MM.1S (cell line): ENCODE measurements at places on chromosomes 16 and 17.
A peak's percentile ranks its signal among the peaks of the same experiment; 100 is the strongest.

DNA sequence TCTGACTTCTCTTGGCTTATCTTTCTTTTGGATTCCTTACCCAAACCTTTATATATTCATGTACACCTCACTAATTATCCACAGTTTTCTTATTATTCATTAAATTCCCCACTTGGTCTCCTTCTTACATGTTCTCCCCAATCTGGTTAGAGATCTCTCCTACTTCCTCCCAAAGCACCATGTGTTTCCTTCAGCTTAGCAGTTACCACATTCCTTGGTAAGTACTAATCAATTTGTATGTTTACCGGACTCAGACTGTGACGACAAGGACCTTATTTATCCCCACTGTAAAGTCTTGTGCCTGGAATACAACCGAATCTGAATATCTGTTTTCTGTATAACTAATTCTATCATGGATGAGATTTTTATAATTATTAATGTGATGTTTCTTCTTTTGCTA lies 389.5 kb downstream of the KCNJ2 start:
- no peak for DNase-seq

DNA sequence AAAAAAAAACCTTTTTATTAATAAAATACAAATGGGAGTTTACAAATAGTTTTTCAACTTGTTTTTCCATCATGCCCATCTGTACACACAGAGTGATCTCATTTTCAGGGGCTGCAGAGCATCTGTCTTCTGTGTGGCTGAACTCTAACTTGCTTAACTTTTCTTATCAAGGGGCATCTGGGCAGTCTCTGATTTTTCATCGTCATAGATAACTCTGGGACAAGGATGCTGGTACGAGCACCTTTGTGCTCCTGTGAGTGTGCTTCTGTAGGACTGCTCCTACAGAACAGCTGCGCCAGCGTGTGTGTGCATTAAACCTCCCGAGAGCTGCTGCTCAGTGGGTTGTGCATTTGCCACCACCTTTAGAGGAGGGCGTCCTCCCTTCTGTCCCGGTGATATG lies 34.6 kb upstream of the TAC4 start:
- no peak for DNase-seq

DNA sequence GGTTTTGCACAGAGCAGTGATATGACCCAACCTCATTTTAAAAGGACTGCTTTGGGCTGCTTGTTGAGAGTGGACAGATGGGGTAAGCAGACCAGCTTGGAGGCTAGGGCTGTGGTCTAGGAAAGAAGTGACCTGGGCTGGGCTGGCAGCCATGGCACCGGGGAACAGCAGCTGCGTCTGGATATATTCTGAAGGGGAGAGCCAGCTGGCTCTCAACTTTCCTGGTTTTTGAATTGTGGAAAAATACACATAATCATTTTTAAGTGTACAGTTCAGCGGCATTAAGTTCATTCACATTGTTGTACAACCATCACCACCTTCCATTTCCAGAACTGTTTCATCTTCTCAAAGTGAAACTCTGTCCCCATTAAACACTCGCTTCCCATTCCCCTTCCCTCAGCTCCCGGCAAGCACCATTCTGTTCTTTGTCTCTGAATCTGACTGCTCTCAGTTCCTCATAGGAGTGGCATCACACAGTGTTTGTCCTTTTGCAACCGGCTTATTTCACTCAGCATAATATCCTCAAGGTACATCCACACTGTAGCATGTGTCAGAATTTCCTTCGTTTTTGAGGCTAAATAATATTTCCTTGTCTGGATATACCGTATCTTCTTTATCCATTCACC lies 113.2 kb downstream of the SPECC1 start:
- DNase-seq = no peak

GRCh38 chr17:71118039-71118438 lies 948.7 kb downstream of the KCNJ2 start:
- DNase-seq = peak; percentile 16

GRCh38 chr16:74582970-74583369 lies 23.9 kb downstream of the GLG1 start:
- DNase-seq = no peak

DNA sequence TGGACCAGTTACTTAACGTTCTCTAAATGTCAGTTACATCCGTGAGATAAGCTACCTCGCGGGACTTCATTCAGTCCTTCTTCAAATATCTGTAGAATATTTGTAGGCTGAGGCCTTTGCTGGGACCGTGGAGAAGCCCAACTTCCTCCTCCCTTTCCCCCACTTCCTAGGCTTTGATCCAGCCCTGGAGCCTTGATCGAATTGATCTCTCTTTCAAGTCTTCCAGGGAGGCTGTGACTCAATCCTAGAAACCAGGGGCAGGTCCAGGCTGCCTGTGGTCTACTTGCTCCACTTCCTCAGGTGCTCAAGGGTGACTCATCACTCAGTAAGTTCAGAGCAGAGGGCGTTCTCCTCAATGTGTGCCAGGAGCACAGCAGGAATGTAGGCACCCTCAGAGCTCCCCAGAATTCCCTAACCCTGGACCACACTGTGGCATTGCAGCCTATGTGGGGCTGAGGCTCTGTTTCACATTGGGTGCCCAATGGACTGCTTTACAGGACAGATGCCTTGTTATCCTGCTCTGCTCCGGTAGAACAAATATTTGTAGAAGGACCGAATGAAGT lies 11.2 kb upstream of the CEP20 start:
- DNase-seq = no peak

GRCh38 chr16:29816694-29817441 lies 916 bp downstream of the PAGR1 start:
- peak; percentile 71 for DNase-seq

GRCh38 chr16:81376880-81377279 lies 62.1 kb downstream of the GAN start:
- DNase-seq = no peak

GRCh38 chr16:83130039-83130438 lies 503.3 kb downstream of the CDH13 start:
- no peak for DNase-seq

DNA sequence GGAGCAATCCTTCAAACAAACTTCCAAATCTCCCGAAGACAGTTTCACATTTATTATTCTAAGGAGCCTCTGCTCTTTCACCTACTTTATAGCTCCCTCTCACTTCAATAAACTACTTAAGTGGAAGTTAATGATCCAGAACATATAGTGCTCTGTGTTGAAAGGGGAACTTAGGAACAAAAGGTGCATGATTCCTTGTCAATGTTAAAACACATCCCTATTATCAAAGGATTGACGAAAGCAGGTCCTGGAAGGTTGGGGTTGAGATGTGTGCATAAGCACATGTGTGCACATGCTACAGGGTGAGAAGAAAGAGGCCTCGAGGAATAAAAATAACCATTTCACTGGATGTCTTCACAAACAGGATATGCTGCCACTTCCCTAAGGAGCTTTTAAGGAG lies 170.3 kb downstream of the SLC39A11 start:
- no peak for DNase-seq

DNA sequence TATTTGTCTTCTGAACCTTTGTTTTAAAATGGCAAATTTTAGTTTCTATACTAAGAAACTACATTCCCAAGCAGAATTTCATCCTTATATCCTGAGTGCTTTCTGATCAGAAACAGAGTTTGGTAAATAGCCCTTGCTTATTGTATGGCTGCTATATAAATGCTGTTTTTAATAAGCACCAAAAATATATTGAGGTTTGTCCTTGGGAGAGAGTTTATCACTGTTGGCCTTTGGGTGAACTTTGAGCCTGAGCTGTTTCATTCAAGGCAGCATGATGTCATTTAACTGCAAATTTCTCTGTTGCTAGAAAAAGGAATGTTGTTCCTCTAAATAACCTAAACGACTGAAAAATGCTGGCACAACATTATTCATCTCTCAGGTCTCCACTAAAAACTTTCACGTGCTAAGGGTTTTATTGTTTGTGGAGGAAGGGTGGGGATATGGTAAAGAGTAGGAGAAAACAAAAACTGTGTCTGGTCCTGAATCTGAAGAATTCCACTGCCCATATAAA lies 334.3 kb upstream of the TBX2 start:
- peak; percentile 53 for DNase-seq

GRCh38 chr16:84460406-84461028 lies 43.9 kb downstream of the MEAK7 start:
- DNase-seq = no peak

GRCh38 chr16:20041924-20042596 lies 31.6 kb downstream of the GPR139 start:
- DNase-seq = no peak

DNA sequence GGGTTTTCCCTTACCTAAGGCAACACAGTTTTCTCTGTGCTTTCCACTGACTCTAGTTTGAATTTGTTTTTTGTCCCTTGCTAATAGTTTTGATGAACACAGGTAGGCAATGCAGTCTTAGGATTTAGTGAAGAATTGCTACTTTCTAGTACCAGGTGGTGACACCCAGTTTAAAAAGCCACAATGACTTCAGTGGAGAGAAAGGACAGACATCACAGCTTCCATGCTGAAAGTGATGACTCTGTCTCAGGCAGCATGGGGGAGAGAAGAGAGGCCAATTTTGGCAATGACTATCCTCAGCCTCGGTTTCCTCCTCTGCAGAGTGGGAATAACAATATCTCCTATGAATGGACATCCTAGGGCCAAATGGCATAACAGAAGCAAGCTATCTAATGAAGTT lies 118.8 kb downstream of the AXIN2 start:
- no peak for DNase-seq

DNA sequence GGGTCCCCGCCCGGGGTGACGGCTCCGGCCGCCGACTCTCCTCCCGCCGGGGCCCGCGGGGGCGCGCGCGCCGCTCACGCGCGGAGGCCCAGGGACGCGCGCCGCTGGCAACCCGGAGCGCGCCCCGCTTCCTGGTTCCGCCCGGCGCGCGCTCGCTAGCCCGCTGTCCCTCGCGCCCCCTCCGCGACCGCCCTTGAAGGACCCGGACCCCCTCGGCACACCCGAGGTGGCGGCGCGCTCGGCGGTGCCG lies at the start of gene STAT5B:
STAT5B (minus strand) TSS at position 33 of the 250 bp plus-strand sequence. CDS start 44,264 bp downstream, outside the sequence.
- DNase-seq = peak; percentile 74

GRCh38 chr16:84545114-84545737 lies 40.8 kb upstream of the MEAK7 start:
- DNase-seq = no peak
